ENCODE measurements at places on chromosomes 13 and 19. TPM values are rescaled to one million over a fixed set of nuclear protein-coding genes. Genes with fewer than 3 reads are reported as not detected.
A peak's percentile ranks its signal among the peaks of the same experiment; 100 is the strongest.

- no peak for DNase-seq
Observed at GRCh38 chr19:29098863-29099481, 114.0 kb downstream of the UQCRFS1 start.

DNA sequence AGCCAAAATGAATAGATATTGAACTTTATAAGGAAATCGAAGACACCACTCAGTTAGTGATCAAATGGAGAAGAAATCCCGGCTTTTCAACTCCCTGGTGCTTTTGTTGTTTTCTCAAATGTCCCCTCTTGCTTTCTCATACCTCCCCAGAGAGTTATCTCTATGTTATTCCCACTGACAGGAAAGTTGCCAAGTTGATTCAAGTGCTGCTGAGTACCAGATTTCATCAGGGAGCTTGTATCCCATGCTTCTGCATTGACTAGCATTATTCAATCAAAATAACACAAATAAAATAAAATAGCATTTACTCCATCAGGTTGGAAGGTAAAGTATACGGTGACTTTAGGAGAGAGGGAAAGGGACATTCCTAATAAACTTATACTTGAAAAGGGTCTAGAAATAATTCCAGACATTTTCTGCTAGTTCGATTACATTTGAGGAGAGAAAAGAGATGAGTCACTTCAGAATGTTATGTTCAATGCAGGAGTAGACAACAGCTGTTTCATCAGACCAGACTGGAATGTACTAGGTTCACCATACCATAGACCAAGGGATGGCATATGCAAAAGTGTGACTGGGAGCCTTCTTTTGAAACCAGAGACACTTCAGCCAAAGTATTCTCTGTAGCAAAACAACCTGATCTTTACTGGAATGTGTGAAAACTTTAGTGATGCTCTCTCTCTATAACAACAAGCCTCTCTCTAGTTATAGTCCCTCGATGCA, 397.8 kb downstream of the FGF14 start:
- DNase-seq: no peak

GRCh38 chr19:3368848-3369336, 2.5 kb downstream of the NFIC start:
- DNase-seq: no peak

DNA sequence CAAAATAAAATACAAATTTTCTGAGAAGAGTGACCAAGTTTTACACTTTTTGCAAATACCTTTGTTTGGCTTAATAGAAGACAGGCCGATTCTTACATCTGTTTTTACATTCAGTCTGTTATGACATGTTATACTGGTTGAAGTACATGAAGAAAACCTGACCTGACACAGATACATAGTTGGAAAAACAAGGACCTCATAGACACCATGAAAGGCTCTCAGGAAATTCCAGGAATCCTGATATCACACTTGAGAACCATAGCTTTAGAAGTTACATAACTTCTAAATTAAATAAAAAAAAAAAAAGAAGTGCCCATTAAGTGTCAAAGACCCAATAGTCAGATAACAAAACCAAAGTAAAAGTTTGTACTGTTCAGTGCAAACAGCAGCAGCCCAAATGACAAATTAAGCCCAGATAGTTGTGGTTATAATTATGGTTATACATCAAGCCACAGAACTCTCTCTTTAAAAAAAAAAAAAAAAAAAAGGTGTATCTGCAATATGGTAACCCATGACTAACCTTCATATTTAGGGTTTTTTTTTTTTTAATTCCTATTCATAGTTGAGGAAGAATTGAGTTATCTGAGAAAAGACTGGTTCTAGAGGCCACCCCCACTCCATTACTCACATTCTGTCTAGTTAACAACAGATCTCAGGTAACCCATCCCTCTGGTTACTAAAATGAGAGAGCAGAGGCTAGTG, 19.8 kb downstream of the RBM26 start:
- DNase-seq: no peak

- DNase-seq: peak; percentile 45
Observed at GRCh38 chr13:112714376-112715174, 24.7 kb downstream of the ATP11A start.

DNA sequence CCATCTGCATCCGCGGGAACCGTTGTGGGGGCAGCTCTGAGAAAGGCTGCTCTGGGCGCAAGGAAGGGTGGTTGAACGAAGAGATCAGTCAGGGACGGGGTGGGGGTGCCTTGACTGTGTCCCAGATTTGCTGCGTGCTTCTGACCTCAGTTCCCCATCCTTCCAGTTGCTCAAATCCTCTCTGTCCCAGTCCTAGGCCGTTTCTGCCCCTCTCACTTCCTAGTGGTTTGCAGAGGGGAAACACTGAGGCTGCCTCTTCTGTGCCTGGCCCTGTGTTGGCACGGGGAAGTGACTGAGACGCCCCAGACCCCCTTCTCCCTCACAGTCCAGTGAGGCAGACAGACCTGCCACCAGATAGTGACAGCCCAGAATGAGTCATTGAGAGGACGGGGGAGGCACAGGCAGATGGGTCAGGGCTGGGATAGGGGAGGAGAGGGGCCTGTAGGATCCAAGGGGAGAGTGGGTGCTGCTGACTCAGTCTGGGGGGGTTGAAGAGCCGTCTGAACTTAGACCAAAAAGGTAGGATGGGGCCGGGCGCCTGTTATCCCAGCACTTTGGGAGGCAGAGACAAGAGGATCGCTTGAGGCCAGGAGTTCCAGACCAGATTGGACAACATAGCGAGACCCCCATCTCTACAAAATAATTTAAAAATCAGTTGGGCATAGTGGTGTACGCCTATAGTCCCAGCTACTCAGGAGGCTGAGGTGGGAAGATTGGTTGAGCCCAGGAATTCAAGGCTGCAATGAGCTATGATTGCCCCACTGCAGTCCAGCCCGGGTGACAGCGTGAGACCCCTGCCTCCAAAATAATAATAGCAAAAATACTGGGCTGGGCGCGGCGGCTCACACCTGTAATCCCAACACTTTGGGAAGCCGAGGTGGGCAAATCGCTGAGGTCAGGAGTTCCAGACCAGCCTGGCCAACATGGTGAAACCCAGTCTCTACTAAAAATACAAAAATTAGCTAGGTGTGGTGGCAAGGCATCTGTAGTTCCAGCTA, 26.5 kb downstream of the NUMBL start:
- DNase-seq: no peak

DNA sequence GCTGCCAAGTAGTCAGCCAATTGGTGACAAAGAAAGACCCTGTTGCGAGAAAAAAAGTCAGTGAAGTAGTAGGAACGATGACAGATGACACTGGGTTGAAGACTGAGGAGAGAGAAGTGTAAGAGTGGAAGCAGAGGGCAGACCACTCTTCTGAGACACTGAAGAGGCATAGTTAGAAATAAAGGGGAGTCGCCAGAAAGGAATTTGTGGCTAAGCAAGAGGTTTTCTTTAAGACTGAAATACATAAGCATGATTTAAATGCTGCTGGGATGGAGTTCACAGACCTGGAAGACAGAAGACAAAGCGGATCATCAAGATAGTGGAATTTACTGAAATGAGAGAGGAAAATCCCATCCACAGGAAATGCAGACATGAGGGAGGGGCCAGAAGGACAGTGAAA, 56.2 kb upstream of the USPL1 start:
- no peak for DNase-seq

GRCh38 chr13:112545856-112546255, 42.1 kb downstream of the TUBGCP3 start:
- no peak for DNase-seq

GRCh38 chr19:21532904-21533303, 27.5 kb downstream of the ZNF429 start:
- no peak for DNase-seq

DNA sequence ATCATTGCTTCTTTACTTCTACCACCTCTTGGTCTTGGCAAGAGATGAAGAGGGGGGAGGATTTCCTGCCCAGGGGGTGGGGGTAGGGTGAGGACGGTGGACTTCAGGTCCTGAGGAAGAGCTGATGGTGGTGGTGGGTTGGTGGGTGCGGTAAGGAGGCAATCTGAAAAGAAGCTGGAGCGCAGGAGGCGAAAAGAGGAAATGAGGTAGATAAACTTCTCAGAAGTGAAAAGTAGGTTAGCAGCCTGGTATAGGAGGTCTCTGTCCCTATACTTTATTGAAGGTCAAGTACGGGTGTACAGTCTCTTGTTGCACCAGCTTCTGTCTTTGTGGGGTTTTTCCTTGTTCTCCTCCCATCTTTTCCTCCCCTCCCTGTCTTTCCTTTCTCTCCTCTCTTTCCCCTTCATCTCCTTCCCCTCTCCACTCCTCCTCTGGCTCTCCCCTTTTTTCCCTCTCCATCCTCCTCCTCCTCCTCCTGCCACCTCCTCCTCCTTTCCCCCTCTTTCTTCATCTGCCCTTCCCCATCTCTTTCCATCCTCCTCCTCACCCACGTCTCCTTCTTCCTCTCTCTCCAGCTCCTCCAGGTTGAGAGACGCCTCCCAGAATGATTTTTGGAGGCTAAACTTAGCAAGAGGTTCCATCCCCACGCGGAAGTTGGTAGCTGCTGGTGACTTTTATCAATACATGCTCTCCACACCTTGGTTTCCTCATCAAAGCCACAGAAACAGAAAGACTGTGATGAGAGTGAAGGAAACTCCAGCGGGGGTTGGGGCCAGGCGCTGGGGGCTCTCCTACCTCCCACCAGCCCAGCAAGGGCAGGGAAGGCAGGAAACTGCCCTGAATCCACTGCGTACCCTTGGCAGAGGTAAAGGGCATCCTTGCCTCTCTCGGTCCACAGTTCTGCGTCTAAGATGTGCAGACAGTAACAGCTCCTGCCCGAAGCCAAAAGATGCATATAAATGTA, 15.3 kb downstream of the TNFSF14 start:
- no peak for DNase-seq

DNA sequence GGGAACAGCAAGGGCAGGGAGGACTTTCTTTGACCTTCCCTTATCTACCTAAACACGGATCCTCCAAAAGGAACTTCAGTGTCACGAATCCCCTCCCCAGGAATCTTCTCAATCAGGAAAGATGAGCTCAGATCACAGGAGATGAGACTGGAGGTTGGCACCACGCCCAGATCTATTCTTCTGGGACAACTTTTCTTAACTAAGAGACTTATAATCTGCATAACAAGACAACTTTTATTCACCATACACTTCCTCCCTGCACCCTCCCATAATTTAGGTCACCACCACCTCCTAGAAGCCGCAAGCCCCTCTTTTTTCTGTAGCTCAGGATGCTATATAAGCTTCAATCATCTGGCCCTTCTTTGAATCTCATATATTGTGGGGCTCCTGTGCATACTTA, 19.2 kb upstream of the AKT2 start:
- DNase-seq: no peak

DNA sequence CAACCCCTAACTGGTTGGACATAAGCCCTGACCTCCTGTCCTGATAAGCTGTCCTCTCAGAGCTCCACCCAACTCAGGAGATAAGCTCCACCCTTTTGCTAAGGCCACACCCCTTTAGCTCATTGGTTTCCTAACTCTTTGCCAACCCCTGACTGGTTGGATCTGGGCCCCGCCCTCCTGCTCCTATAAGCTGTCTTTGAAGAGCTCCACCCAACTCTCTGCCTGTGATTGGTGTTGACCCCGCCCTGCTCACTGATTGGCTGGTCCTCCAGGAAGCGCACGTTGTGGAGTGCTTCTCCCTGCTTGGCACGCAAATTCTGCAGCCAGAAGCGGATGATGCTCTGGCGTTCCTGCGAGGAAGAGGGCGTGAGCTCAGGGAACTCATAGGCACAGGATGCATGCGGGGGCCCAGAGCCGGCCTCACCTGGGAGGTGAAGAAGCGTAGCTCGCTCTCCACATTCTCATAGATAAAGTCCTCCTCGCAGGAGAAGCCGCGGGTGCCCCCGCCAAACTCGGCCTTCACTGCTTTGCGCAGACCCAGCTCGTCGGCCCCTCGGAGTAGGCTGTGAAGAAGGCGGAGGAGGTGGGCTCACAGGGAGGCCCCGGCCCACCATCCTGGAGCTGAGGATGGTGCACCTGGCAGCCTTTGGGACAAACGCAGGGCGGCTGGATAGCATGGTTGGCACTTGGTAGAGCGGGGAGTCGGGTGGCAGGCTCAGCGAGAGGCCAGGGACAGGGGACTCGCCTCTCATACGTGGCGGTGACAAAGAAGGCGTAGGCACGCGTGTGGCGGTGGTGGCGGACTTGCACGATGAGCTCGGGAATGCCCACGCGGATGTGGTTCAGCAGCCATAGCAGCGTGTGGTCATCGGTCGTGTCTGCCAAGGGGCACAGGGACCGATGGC, 1.7 kb downstream of the ANO8 start:
- peak; percentile 72 for DNase-seq

DNA sequence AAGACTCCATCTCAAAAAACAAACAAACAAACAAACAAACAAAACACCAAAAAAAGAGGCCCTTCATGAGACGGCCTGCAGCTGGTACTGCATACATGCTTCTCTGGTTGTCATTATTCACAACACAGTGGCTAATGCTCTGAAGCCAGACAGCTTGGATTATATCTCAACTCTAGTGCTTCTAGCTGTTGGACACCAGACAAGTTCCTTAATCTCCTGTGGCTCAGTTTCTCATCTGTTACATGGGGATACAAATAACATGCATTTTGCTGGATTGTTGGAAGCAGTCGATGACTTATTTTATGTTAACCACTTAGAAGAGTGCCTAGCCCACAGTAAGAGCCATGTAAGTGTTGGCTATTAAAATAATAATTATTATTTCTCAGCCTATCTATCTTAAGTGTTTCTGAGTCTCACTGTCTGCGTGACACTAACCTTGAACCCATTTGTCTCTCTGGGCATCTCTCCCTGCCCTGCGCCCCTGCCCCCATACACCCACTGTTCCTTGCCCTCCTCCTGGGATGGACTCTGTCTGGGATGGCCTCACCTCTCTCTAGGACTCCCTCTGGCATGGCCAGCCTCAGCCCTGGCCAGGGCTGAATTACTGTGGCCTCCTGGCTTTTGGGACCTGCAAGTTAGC, 3.1 kb upstream of the JUNB start:
- DNase-seq: no peak

The IQCN gene
- 1.5 TPM for total RNA-seq

The S1PR4 gene
- not detected for total RNA-seq

The KLK12 gene
- total RNA-seq: not detected

Measured in Caco-2 (cell line).